Breast epithelium (tissue), 4 donors: ENCODE measurements at places on chromosomes 3 and 15. TPM values are rescaled to one million over a fixed set of nuclear protein-coding genes. Genes with fewer than 3 reads are reported as not detected.

RPL15 gene
- total RNA-seq, result 3,544 TPM

CCDC12 gene
- total RNA-seq, result 50.2 TPM

GRCh38 chr15:42918047-42918446 is 2.5 kb downstream of the TTBK2 start:
- DNase-seq, result no peak

DNA sequence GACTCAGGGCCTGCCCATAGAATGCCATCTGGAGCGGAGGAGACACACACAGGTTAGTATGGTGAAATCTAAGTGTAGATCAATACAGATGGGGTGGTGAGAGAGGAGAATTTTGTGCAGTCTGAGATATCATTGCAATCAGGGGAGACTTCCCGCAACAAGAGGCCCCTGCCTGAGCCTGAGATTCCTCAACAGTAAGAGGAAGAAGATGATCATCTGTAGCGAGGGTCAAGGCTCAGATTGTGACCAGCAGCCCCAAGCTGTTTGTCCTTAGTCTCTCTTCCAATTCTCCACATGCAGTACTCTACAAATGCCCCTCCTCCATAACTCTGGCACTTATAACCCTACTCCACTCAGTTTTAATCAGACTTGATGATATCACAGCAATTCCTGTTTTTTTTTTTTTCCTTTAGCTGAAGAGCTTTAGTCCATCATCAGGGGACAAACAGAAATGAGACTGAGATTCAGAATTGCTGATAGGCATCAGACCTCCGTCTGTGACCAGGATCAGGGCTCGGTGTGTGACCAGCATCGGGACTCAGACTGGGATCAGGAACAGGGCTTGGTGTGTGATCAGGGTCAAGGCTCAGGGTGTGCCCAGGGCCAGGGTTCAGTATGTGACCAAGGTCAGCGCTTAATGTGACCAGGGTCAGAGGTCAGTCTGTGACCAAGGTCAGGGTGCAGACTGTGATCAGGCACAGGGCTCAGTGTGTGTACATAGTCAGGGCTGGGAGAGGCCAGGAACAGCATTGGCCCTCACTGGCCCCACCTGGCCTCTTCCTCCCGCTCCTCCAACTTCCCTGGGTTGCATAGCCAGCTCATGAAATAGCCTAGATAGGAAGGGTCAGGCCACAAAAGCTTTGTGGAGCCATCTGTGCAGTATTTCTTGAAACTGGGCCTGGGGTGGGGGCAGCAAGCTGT is 14.1 kb downstream of the LOXL1 start:
- DNase-seq, result no peak

GRCh38 chr15:76293361-76293760 is 17.9 kb downstream of the ETFA start:
- DNase-seq, result no peak

- DNase-seq, result no peak
These were observed 127.6 kb downstream of the TMCO5A start for GRCh38 chr15:38061856-38062649.

GRCh38 chr15:48966595-48967301 is 3.0 kb upstream of the SHC4 start:
- no peak for DNase-seq

- no peak for DNase-seq
These were observed 503 bp downstream of the HLTF start for GRCh38 chr3:149085828-149086231.

DNA sequence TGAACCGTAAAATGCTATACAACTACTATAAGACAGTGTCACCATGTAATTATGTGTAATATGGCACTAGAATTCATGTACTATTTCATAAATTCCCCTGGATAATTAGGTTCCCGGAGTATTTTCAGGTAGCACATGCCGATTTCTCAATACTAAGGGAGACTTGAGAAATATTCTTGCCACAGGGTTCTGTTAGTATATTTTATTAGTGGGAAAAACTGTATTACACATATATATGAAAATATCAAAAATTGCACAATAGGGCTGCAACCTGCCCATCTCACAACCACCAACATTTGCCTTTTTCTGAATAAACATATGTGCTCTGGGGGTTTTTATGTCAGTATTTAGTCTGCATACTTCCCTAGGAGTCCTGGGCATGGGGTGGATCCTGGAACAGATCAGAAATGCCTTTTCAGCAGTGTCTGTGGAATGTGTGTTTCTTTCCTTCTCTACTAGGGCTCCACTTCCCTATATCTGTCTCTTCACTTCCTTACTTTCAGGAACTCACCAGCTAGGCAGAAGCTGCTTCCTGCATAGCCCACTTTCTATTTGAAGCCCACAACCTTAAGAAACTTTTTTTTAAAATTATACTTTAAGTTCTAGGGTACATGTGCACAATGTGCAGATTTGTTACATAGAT is 87.5 kb downstream of the RPL39L start:
- no peak for DNase-seq

DNA sequence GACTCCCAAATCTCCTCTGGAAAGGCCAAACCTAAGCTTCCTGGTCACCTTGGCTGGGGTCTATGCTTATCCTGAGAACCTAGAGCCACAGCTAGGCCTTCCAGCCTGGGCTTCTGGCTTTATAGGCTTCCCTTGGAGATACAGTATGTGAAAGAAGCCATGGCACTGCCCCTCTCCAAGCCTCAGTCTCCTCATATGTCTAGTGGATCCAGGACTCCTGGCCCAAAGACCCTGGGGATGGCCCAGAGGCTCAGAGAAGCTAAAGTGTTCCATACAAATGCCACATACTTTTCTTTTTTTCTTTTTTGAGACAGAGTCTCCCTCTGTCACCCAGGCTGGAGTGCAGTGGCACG is 8.6 kb downstream of the ACAA1 start:
- DNase-seq, result no peak

MEIS2 gene
- total RNA-seq, result 28.5 TPM

DNA sequence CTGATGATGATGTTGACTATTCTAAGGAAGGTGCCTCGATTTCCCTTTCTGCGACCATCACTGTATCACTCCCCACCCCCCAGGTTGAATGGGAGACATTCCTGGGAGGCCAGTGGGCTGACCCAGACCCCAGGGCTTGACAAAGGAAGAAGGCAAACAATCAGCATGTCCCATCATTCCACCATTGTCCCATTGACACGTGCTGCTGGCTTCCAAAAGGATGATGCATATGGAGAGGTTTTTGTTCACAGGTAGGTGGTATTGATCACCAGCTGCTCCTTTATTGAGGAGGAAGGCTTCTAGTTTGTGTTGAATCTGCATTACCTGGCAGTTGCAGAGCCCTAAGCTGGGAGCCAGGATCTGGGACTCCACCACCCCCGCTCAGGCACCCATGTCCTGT is 30.4 kb downstream of the RASGRF1 start:
- DNase-seq, result no peak

DNA sequence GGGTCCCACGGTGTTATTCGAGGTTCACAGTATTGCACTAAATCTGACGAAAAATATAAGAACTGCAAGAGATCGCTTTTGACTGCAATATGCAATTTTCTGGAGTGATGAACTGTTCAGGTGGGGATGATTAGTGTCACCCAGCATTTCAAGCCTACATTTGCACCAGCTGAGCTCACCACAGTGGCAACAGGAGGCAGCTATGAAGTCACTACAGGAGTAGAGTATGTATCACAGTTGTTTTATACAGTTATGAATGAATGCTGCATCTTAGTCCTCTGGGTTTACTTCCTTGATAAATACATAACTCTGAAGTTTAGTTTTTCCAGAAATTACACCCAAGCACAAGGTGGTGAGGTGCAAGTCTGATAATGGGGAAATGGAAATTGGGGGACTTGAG is 69.6 kb downstream of the CHSY1 start:
- DNase-seq, result no peak

DNA sequence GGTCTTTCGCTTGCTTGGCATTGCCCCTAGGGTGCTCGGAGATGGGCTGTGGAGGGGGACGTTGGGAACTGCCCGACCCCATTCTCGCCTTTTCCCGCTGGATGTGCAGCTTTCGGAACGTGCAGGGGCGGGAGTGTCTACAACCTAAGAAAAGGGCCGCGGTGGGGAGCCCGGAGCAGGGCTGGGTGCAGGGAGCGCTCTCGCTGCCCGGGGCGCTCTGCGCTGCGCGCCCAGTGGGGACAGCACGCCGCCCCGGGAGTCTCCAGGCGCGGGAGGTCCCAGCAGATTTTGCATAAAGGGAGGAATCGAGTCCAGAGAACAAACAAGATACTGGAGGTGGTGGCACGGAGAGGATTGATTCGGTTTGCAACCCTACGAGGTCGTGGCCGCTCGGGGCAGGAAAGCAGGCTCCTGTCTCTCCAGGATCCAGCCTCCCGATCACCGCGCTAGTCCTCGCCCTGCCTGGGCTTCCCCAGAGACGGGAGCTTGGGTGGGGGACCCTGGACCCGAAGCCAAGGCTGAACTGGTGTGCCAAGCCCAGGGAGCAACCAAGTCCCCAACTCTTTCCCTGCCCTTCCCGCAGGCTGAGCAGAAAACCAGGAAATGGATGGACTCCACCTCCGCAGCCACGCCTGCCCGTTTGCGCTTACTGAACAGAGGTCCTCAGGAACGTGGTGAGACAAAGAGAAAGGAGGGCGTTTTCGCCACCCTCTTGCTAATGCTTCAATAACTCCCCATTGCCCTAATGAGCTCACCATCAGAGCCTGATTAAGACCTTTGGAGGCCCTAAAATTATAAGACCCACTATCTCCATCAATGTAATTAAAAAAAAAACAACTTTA is 59.7 kb downstream of the NOX5 start:
- DNase-seq, result peak; percentile 74

DNA sequence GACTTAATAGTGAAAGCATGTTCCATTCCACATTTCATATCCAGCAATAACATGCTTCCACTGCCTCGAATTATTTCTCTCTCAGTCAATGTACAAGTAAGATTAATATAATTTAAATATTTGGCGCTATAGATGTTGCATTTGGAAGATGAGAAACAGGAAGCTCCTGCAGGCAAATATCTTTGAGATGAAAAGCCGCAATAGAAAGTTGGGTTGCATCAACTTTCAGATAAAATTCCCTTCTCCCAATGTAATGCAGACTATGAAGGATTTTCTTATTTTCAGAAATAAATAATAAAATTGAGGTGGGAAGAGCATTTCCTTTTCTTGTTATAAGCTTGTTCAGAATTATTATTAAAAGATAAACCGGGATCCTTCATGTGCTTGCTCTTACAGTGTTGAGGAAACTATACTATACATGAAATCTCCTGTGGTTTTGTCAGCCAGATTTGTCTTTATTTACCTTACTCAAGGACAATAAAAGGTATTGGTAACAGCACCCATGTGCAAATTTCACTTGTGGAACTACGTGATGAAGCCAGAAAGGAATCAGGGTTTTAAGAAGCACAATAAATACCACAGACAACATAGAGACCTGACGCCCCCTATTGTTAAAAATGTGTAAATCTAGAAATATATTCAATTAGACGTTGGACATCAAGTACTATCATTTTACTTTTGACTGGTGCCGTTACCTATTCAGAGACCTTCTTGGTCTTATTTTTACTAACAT is 307.0 kb downstream of the ARPP21 start:
- DNase-seq, result no peak

DNA sequence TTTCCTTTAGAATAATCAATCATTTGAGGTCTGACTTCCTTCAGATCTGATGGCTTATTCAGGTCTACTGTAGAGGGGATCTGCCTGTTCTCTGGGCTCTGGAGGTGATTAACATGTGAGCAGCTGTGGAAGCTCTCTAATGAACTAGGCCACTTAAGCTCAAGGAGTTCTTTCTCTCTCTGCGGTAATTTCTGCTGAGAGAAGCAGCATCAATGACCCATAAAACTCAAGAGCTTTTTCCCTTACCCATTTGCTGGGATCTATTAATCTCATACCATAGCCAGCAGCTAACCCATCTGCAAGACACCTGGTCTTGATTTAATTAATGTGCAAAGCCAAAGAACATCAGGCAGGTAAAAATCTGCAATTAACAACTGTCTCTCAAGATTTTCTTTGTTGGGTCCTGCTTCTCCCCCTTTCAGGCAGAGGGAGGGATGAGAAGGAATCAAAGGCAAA is 73.2 kb upstream of the DLG1 start:
- no peak for DNase-seq

LIPH gene
- total RNA-seq, result 10.4 TPM

- DNase-seq, result no peak
These were observed 10.4 kb downstream of the TSPAN3 start for GRCh38 chr15:77060546-77060945.

GRCh38 chr15:47466357-47466756 is 250.9 kb upstream of the SEMA6D start:
- no peak for DNase-seq

PTPRG gene
- total RNA-seq, result 61.6 TPM
